ENCODE measurements at places on chromosomes 7 and 10.

DNA sequence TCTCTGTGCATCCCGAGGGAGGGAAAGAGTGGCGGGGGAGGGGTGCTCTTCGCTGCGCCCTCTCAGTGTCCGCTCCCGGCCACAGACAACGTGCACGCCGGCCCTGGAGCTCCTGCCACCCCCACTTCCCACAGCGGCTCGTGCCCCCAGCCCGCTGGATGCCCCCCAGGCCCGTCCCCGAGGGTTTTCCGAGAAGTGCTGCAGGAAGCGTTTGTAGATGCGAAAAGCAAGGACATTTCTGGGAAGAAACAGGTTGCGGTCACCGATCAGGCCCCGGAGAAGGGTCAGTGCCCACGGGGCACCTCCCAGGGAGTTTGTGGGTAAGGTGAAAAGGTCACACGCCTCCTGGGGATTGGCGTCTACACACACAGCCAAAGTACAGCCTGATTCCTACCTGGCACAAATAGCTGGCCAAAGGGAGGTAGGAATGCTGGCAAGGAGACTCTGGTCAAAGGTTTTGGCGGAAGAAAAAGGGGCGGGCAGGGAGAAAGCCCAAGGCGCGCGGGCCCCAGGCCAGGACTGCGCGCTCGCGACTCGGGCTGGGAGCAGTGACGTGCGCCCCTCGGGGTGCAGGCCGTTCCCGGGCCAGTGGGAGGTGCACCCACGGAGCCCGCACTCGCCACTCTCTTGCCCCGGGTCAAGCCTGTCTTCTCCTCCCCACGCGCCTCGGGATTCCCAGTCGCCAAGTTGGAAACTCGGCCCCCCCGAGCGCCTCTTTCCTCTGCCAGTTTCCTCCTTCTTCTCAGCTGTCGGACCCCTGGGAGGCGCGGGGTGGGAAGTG, 1.5 kb upstream of the NRP1 start:
- peak; percentile 78 for DNase-seq

GRCh38 chr7:107715531-107715930, 28.4 kb upstream of the CBLL1 start:
- DNase-seq, result no peak

DNA sequence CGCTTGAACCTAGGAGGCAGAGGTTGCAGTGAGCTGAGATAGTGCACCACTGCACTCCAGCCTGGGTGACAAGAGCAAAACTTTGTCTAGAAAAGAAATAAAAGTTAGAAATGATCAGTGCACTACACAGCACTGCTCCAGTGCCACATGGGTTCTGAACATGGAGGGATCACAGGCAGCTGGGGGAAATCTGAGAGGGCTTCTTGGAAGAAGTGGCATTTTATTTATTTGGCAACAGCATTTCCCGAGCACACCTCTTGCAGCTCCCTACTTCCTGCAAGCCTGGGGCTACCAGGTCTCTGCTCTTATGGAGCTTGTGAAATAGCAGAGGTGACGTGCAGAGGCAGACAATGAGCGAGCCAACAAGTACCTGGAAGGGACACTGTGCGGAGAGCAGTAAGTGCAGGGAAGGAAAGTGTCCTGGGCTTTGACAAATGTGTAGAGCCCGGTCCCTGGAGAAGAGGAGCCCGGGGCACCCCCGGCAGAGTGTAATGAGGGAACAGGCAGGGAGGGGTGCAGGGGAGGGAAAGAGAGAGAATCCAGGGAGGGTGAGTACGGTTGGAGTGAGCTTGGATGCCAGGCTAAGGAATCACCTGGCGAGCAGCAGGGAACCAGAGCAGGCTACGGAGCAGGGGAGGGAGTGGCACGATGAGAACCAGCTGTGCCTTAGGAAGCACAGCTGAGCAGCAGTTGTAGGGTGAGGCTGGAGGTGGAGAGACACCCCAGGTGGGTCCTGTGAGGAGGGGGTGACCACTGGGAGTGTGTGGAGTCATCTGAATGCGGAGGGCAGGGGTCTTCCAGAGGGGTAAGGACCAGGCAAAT, 104.6 kb upstream of the CTBP2 start:
- DNase-seq, result no peak

DNA sequence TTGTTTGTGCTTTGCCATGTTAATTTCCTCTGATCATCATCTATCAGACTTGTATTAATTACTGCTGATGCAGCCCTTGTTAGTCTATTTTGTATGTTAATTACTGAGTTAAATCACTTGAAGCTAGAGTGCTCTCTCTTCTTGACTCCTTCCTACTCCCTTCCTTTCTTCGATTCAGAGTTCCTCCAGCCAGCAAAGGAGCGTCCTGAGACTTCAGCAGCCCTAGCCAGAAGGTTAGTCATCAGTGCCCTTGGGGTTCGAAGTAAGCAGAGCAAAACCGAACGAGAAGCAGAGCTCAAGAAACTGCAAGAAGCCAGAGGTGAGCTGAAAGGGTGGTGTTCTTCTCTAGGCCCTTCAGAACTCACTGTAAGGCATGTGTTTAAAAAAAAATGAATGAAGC, 32.1 kb downstream of the LOXL4 start:
- DNase-seq, result no peak

DNA sequence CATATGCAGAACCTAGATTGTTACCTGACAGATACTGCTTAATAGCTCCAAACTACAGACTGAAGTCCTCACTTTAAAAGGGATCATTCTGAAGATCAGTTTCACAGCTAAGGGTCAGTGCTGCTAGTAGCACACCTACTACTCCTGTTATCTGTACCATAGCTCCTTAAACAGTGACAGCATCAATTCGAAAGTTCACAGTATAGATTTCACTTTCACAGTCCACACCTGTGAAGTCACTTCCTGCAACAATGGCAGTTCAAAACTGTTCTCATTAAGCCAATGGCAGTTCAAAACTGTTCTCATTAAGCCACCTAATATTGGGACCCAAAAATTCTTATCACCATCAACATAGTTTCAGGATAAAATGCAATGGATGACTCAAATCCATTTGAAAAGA, 10.7 kb upstream of the FHIP2A start:
- DNase-seq, result no peak

- DNase-seq, result no peak
These were observed 13.2 kb upstream of the FRMPD2 start for GRCh38 chr10:48287417-48288391.

DNA sequence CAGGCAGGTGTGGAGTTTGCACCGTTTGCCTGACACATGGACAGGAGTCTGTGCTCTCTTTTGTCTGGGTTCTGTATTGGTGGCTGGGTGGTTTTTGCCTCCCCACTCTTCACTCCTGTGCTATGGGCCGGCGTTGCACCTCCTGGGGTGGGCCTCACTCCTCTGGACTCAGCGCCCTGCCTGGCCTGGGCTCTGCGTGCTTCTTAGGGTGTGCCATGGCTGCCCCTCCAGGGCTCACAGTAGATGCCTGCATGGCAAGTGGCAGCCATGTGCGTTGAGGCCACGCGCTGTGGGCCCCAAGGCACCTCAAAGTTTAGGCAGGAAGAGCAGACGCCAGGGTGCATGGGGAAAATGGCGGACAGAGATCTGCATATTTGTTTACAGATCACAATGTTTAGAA, 319.8 kb downstream of the ADARB2 start:
- DNase-seq, result no peak

DNA sequence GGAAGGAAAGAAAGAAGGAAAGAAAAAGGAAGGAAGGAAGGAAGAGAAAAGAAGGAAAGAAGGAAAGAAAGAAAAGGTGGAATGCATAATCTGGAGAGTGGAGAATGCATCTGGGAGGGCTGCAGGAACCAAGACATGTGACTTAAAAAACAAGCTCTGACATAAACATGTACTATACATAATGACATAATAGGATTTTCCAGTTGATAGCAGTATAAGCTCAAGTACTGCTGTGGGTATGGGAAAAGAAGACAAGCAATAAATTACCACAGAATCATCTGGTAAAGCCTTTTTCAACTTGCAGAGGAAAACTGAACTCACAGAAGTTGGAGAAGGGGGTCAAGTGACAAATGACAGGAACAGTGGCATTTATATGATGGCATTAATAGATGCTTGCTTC, 345.9 kb downstream of the PLXDC2 start:
- DNase-seq, result no peak

DNA sequence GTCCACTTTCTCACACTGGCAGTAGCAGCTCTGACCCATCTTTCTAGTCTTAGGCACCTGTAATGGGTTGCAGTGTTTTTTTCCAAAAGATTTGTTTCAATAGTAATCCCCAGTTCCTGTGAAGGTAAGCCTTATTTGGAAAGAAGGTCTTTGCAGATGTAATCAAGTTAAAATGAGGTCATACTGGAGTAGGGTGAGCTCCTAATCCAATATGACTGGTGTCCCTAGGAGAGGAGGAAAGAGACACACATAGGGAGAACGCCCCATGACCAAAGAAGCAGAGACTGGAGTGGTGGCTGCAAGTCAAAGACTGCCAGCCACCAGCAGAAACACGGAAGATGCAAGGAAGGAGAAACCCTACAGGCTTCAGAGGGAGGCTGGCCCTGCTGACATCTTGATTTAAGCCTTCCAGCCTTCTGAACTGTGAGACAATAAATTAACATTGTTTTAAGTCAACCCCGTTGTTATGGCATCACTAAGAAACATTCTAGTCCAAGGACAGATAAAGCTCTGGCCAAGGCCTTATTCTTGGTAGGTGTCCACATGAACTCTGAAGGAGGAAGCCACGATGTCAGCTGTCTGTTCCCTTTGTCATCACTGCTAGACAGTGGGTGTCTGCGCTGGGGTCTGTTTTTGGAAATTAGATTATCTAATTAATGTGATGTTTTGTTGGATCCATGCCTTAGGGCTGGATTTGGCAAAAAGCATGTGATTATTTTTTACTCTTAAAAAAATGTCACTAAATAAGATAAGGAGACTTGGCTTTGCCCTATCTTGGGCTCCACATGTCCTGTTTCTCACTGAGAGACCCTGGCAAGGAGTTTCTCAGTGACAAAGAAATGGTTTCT, 214.9 kb downstream of the KCNMA1 start:
- DNase-seq, result no peak

DNA sequence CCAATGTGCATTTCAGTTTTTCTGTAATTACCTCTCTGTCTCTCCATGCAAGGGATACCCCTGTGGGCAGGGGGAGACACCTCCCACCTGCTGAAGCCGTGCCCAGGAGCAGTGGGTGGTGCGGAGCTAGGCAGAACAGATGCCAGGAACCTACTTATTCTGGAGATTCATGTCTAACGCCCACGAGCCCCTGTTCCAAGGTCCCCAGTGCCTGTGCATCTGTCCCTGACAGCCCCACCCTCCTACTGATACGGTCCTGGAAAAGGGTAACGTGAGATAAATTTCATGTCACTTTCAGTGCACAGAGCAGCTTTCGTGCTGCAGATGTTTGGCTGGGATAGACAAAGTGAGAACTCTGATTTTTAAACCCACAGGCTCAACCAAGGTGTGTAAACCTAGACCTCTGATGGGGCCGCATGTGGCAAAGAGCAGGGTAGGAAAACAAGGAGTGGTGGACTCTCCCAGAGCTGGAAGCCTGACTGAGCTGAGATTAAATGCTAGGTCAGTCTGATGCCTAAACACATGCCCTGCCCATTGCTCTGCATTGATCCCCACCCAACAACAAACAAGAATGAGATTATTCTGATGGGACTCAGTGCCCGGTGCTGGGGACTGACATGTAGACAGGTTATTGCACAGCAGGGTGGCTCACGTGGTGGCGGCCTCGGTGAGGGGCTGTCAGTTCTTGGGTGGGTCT, 123.6 kb upstream of the GDF10 start:
- no peak for DNase-seq

DNA sequence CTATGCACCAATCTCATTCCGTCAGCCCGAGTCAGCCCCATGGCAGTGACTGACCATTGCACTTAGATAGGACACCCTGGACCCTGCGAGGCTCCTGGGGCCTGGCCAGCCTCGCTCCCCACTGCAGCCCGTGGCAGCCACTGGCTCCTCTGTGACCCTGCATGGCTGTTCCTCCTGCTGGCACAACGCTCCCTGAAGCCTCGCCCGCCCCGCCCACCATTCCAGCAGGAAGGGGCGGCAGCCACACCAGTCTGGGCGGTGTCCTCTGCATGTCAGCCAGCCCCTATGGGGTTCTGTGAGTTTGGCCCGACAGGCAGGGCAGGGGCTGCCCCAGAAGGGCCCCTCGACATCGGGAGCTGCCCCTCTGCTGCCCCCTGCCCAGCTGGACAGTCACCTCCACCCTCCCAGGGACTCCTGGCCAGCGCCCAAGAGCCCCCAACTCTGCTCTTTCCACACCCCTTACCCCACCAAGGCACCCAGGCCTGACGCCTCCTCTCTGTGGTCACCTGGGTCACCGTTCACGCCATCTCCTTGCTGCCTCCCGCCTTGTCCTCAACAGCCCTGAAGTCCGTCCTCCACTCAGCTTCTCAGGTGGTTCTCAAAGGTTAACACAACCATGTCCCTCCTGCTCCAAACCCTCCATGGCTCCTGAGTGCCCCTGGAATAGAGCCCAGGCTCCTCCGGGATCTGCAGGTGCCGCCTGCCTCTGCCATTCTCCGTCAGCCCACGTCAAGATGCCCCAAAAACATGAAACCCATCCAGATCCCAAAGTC, 103.5 kb downstream of the MICALL2 start:
- DNase-seq, result no peak

GRCh38 chr7:47833211-47833610, 115.1 kb downstream of the PKD1L1 start:
- DNase-seq, result no peak

- no peak for DNase-seq
These were observed 2.4 kb downstream of the H2AZ2 start for GRCh38 chr7:44845451-44845850.

DNA sequence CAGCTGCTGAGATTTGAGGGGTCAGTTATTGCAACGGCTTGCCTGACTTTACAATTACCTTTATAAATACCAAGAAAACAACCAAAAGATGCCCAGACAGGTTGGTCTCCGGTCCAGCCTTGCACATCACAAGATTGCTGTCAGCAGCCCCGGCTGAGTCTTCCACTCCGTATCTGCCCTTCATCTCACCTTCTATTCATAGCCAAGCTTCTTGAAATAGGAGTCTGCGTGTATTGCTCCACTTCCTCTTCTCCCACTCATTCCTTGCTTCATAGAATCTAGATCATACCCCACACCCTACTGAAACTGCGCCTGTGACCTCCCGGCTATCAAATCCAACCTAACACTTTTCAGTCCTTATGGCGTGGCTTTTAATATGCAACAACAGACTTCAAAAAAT, 31.1 kb upstream of the USP6NL start:
- DNase-seq, result no peak

- no peak for DNase-seq
These were observed 293.2 kb downstream of the FGFR2 start for GRCh38 chr10:121305066-121305465.

DNA sequence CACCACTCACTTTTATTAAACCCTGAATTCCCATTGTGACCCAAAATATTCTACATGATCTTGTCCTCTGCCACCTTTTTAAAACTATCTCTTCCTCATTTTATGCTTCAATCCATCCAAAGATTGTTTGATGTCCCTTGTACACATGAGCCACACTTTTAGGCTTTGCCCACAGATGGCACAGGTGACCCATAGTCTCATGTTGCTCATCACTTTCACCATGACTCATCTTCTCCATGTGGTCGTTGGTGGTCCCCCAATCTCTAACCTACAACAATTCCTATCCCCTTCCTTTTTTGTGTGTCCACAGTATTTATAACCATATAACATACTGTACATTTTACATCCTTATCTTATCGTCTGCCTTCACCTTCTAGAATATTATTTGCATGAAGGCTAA, 271.5 kb upstream of the ZWINT start:
- DNase-seq, result no peak

- no peak for DNase-seq
These were observed 431.2 kb downstream of the TNS3 start for GRCh38 chr7:47150497-47151260.

- DNase-seq, result no peak
These were observed 380.2 kb downstream of the EXOC4 start for GRCh38 chr7:133633055-133633454.

GRCh38 chr7:130401578-130401977, 21.3 kb downstream of the CPA1 start:
- no peak for DNase-seq

All from SJSA1 (cell line).